ENCODE measurements at places on chromosomes 11 and 22.

DNA sequence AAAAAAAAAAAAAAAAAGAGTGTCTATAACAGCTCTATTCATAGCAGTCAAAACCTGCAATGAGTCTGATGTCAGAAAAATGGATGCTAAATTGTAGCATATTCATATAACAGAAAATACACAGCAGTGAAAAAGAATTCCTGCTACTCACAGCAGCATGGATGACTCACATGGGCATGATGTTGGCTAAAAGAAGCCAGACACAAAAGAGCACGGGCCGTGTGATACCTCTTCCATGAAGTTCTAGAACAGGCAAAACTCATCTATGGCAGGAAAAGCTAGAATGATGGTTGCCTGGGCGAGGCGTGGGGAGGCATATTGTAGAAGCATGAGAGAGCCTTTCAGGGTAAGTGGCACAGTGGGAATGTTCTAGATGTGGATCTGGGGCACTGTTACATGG is 18.9 kb downstream of the PLAAT3 start:
- no peak for DNase-seq

GRCh38 chr11:30326114-30326778 is 3.3 kb downstream of the ARL14EP start:
- DNase-seq: no peak

- no peak for DNase-seq
These were observed 17.4 kb upstream of the ETS1 start for GRCh38 chr11:128604723-128605122.

- no peak for DNase-seq
These were observed 8.0 kb downstream of the VSTM5 start for GRCh38 chr11:93842461-93842860.

DNA sequence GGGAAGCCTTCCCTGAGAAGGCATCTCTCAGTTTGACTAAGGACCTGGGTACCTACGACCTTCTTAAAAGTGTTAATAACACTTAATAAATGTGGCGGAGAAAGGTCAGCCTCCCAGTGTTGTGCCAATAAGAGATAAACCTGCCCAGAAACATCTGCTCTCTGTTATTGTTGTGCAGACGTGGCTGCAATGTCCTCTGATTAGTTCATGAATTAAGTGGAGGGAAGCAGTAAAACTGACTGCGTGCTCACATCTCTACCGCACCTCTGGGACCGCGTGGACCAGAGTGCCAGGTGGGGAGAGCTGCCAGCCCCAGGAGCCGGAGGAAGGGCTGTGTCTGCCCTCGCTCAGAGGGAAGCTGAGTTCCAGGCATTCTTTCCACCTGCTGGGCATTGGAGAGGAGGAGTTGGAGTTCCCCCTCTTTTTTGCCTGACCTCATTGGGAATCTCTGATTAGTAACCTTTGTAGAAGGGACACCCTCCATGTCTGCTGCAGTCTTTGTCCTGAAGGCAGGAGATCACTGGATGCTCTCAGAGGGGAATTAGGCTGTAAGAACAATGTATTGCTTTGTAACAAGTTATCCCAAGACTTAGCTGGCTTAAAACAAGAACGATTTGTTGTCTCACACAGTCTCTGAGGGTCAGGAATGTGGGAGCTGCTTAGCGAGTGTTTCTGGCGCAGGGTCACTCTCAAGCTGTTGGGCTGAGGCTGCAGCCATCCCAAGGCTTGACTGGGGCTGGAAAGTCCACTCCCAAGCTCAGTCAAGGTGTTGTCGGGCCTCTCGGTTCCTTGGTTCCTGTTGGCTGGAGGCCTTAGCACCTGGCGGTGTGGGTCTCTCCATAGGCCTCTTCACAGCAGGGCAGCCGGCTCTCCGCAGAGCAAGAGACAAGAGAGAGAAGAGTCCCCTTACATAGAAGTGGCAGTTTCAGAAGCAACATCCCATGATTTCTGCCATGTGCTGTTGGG is 247.6 kb upstream of the TBCEL start:
- no peak for DNase-seq

DNA sequence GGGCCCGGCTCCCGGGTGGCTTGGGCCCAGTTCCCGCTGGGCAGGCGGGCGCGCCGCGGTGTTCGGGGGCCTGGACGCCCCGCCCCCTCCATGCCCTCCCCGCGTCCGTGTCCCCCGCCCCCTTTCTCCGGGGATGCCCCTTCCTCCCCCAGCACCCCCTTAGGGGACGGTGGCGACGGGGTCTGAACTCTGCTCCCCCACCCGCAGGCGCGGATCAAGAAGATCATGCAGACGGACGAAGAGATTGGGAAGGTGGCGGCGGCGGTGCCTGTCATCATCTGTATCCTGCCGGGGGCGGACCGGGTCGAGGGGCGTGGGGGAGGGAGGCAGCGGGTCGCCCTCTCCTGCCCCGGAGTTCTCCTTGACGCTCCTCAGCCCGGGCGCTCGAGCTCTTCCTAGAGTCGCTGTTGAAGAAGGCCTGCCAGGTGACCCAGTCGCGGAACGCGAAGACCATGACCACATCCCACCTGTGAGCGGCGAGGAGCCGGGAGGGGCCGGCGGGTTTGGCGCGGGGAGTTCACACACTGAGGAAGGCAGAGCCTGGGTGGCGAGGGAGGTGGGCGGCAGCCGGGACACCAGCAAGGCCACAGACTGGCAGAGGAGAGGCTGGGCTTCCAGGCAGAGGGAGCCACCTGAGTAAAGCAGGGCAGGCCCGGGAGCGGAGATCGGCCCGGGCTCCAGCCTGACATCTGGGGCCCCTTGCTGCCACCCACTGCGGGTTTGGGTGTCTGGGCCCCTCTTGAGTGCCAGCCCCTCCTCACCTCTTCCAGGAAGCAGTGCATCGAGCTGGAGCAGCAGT is 546 bp downstream of the DRAP1 start:
- DNase-seq: no peak

GRCh38 chr11:11486002-11486401 is 133.0 kb upstream of the CSNK2A3 start:
- no peak for DNase-seq

DNA sequence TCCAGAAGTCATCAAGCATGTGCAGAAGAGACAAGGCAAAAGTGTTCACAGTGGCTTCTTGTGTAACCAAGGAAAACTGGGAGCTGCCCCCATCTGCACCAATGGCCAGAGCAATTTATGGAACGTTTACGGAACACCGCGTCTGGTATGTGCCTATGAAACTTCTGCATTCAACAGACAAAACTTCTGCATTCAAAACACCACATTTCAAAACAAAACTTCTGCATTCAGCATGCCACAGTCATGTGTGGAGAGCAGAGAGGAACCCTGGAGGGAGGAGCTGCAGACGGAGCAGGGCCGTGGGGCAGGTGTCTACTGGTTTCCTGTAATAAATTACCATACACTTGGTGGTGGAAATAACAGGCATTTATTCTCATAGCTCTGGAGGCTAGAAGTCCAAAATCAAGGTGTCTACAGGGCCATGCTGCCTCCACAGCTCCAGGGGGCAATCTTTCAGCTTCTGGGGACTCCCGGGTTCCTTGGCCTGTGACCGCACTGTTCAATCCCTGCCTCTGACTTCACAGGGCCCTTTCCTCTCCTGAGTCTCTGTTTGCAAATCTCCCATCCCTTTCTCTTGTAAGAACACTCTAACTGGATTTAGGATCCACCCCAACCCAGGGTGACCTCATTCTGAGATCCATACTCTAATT is 32.2 kb downstream of the RPL3 start:
- no peak for DNase-seq

GRCh38 chr11:96361778-96362177 is 18.8 kb upstream of the MAML2 start:
- DNase-seq: no peak

DNA sequence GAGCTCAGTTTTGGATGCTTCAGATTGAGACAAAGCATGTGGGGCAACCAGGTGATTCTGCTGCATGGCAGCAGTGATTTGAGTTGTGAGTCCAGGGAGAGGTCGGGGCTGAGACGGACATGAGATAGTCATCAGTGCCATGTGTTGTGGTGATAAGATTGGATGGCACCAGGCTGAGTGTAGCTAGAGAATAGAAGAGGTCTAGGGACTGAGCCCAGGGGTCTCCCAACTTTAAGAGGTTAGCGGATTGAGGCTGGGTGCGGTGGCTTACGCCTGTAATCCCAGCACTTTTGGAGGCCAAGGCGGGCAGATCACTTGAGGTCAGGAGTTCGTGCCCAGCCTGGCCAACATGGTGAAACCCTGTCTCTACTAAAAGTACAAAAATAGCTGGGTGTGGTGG is 6.3 kb upstream of the CTSD start:
- no peak for DNase-seq

- no peak for DNase-seq
These were observed 67.5 kb downstream of the TEAD1 start for GRCh38 chr11:12741671-12742216.

- no peak for DNase-seq
These were observed 8.1 kb downstream of the RIC8A start for GRCh38 chr11:215581-216037.

- no peak for DNase-seq
These were observed 208.7 kb downstream of the DSCAML1 start for GRCh38 chr11:117588166-117588810.

GRCh38 chr11:77968337-77968736 is 26.1 kb downstream of the INTS4 start:
- no peak for DNase-seq

GRCh38 chr11:16924462-16924825 is 89.8 kb downstream of the PLEKHA7 start:
- DNase-seq: no peak

- no peak for DNase-seq
These were observed 21.7 kb upstream of the PRDM10 start for GRCh38 chr11:130024361-130024760.

- DNase-seq: no peak
These were observed 45.3 kb downstream of the USP35 start for GRCh38 chr11:78234006-78234405.

DNA sequence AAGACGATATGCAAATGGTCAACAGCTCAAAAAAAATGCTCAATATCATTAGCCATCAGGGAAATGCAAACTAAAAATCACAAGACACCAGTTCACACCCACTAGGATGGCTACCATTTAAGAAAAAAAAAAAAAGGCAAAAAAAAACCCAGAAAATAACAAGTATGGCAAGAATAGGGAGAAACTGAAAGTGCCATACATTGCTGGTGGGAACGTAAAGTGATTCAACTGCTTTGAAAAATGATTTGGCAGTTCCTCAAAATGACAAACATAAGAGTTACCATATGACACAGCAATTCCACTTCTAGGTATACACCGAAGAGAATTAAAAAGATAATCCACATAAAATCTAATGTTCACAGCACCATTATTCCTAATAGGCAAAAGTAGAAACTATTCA is 47.5 kb downstream of the PICALM start:
- no peak for DNase-seq

GRCh38 chr22:19666673-19667593 is 47.4 kb upstream of the SEPTIN5 start:
- DNase-seq: no peak
